ENCODE measurements at places on chromosomes 12 and 14.
A peak's percentile ranks its signal among the peaks of the same experiment; 100 is the strongest.

GRCh38 chr12:29640589-29641345, 143.0 kb downstream of the TMTC1 start:
- no peak for DNase-seq

DNA sequence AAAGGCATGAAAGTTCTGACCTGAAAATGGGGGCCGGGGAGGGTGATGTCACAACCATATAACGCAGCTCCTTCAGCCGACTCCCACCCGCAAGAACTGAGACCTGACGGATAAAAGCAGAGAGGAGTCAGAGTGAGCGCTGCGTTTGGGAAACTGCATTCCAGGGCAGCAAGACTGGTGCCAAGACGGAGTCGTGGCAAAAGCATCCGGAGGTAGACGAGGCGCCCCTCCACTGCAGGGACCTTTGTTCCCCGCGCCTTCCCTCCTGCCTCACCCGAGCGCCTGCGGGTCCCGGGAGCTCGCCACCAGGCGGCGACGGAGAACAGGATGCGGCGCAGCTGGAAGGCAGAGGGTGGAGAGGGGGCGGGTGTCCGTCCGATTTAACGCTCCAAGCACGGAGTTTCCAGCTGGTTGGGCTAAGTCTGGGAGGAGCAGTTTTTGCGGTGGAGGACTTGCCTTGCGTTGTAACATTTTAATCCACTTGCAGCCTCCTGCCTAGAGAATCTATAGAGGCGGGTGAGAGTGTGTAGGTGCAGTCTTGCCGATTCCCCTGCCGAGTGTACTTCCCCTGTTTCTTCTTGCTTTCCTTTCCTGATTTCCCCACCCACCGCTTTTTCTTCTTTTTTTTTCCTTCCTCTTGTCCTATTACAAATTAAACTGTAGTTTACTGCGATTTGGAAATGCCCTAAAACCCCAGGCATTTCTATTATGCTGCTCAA, 1.2 kb upstream of the CPNE8 start:
- DNase-seq = no peak

DNA sequence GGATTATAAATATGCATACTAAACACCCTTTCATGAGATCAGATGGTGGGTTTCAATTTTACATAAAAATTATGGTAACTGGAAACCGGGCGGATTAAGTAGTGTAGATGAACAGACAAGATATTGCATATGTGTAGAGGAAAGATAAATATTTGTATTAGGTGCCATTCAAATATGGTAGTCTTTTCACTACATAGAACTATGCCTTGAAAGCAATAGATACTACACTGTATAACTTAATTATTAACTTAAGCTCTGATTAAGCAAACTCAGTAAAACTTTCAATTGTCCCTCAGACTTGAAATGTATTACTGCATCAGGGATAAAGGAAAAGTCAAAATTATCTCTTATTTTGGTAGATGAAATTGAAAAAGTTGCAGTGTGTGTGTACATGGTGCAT, 1.9 kb downstream of the PTPN21 start:
- no peak for DNase-seq

- no peak for DNase-seq
Measured at GRCh38 chr12:122979908-122980182, 636 bp upstream of the ARL6IP4 start.

DNA sequence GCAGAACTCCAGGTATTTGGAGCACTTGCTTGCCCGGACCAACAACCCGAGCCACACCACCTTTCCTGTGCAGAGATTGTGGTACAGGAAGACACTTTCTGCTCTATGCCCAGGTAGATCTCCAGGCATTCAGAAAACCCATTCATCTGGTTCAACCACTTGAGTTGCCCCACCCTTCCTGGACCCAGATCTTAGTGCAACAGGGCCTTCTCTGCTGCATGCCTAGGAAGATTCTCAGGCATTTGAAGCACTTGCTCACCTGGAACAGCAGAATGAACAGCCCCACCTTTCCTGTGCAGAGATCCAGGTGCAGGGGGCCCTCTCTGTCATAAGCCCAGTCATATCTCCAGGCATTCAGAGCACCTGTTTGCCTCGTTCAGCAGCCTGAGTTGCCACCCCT, 412.8 kb upstream of the MGAT4C start:
- no peak for DNase-seq

GRCh38 chr14:89013098-89013504, 188.7 kb downstream of the TTC8 start:
- DNase-seq = no peak

DNA sequence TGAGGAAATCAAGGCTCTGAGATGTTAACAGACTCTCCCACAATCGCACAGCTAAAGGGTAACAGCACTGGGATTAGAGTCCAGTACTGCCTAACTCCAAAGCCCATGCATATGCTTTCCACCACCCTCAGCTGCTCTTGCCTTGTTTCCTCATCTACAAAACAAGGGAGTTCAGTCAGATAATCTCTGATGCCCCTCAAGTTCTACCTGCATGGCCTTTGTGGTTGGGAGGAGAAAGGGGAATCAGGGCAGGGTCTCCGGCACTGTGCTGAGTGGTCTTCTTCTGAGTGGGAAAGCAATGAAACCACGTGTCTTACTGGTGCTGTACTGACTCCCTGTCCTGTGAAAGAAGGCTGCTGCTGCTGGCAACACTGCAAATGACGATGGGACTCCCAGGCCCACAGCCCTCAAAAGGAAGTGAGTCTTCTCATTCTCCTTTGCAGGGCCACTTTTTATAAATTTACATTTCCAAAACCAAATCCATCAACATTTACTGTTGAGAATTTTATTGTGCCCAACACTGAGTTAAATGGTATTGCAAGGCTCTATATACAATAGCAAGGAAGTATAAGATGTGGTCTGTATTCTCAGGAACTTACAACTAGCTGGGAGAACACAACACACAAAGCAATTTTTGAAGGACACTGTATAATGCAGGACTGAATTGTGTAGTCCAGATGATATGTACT, 19.7 kb upstream of the DUSP16 start:
- no peak for DNase-seq

GRCh38 chr12:5456906-5457305, 25.0 kb downstream of the NTF3 start:
- DNase-seq = no peak

DNA sequence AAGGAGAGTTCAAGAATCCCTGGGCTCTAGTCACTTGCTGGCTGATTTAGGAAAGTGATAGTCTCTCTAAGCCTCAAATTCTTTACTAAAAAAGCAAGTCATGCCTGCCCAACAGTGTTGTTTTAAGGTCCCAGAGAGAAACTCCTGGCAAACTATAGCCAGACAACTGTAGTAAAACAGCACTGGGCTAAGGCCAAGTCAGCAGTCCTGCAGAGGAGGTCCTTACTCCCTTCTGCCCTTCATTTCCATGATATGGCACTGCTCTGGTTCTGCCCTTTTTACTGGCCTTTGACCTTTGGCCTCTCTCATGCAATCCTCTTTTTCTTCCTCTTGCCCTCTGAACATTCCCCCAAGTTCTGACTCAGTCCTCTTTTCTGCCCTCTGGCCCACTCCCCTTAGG, 74.9 kb downstream of the VWF start:
- DNase-seq = no peak

- no peak for DNase-seq
Measured at GRCh38 chr14:88289234-88289633, 33.8 kb downstream of the KCNK10 start.

GRCh38 chr14:76710056-76711010, 50.9 kb upstream of the VASH1 start:
- DNase-seq = no peak

DNA sequence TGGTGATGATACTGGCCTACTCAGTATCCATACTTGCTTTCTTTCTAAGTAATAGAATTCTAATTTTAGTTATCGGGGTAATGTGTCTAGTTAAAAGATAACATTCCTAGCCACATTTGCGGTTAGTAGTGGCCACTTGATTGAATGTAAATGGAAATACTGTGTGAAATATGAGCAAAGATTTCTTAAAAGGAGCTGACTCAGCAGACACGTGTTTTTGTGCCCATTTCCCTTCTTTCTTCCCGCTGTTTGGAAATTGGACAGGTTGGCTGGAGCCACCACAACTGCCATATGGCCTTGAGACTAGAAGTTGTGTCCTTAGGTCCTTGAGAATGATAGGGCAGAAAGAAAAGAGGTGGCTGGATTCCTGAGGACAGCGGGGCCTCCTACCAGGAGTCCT, 19.8 kb upstream of the DCD start:
- DNase-seq = no peak

- peak; percentile 59 for DNase-seq
Measured at GRCh38 chr12:120528861-120529525, at the start of gene COQ5. Gene COQ5, minus strand, starts transcription at chr12:120529158. Its CDS starts 17 bp downstream, at chr12:120529141.

DNA sequence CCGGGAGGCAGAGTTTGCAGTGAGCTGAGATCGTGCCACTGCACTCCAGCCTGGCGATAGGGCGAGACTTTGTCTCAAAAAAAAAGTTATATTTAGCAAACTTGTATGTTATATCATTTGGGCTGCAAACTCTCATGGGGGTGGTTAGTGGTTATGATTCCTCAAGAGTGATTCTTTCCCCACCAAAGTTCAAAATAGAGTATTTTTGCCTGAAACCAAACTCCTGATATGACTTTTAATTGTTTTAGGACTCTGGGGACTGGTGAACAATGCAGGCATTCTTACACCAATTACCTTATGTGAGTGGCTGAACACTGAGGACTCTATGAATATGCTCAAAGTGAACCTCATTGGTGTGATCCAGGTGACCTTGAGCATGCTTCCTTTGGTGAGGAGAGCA, 18.6 kb downstream of the HSD17B6 start:
- no peak for DNase-seq

GRCh38 chr14:100384819-100385813, 62.0 kb downstream of the SLC25A47 start:
- no peak for DNase-seq

DNA sequence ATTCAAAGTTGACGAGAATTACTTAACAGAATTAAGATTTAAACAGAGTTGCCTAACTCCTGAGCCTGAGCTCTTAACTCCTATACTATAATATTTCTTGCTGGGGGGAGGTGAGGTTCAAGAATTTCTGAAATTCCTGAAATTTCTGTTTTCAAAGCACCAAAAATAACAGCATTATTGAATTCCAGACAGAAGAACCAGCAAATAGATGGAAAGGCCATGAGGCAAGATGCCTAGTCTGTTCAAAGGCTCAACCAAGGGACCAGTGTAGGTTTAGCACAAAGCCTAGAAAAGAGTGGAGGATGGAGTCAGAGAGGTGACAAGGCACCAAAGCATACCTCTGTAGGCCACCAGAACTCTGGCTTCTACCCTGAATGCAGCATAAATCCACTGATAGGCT, 76.4 kb downstream of the PPP1R12A start:
- DNase-seq = no peak

GRCh38 chr14:78228702-78229327, 58.6 kb downstream of the NRXN3 start:
- no peak for DNase-seq

- DNase-seq = no peak
Measured at GRCh38 chr14:79044894-79045624, 874.9 kb downstream of the NRXN3 start.

DNA sequence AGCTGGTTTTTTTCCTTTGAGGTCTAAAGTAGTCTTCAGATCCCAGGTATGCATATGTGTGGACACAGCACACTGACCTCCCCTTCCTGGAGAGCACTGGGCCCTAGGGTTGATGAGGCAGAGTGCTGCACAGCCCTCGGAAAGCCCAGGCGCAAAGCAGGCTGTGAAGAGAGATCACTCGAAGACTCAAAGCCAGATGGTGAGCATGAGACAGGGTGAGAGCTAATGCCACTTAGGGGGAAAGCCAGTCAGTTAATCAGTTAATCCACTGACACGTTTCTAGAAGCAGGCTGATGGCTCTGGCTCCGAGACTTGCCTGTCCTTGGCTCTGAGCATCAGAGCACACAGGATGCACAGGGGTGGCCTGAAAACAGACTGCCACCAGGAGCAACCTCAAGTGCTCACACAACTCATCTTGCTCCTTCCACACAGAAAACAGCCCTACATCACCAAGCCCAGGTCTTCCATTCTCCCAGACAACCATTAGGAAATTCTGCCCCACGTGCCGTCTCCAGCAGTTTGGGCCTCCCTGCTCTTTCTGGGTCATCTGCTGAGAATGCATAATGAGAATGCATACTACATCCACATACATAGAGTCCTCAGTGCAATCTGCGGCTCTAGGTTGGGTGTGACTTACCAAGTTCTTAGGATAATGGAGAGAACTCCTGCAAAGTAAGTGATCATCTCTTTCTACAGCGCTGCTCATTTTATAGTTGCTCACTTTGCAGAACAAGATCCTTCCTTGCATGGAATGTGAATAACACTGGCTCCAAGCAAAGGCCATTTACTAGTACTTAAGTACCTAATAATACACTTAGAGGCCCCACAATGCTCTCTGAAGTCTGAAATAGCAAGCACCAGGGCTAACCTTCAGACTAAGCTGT, 12.0 kb downstream of the AQP6 start:
- DNase-seq = no peak

DNA sequence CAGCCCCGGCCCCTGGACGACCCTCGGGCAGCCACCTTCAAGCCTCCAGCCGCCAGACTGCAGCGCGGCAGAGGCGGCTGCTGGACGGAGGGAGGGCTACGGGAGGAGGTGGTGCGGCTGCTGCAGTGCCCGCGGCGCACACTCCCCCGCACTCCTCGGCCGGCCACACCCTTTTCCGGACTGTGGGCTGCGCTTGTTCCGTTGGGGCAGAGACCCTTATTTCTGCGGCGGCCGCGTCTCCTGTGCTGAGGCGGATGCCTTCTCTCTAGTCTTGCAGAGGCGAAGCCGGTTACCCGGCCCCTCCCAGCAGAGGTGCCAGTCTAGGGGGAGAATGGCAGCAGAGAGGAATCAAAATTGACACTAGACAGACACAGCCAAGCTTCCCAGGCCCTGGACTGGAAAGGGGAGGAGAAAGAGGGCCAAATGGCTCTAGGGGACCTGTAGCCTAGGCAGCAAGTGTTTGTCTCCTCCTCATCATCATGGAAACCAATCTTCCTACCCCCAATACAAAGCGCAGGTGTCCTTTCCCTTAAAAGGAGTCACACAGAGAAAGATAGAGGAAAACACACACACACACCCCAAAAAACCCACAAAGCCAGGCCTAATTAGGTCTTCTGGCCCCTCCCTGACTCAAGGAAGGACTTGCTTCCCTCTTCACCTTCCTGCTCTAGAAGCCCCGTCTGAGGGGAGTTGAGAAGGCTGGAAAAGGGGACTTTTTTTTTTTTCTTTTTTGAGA, 1.3 kb downstream of the ESYT1 start:
- DNase-seq = no peak

- no peak for DNase-seq
Measured at GRCh38 chr14:104278214-104278534, 139.8 kb downstream of the KIF26A start.

GRCh38 chr12:51424094-51424661, 453 bp upstream of the SLC4A8 start:
- DNase-seq = no peak

- DNase-seq = no peak
Measured at GRCh38 chr12:113120670-113121370, 14.7 kb downstream of the RASAL1 start.

DNA sequence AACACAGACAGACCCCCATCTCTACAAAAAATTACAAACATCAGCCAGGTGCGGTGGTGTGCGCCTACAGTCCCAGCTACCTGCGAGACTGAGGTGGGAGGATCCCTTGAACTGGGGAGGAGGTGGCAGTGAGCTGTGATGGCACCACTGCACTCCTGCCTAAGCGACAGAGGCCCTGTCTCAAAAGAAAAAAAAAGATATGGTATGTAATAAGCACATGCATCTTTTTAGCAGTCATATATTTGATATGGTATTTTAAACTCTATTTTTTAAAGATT, 7.2 kb downstream of the SLC15A4 start:
- no peak for DNase-seq

All from stimulated activated CD8-positive, alpha-beta memory T cell treated with anti-CD3 and anti-CD28 coated beads, Interleukin-2, amount 100 ng/mL, for 1 hour (primary cell).